Stimulated activated CD4-positive, alpha-beta T cell treated with anti-CD3 and anti-CD28 coated beads, TNF-alpha, amount 100 ng/mL, for 1 hour (primary cell): ENCODE measurements at places on chromosomes 12 and 14.

- DNase-seq: no peak
These were observed 34.8 kb downstream of the DLK1 start for GRCh38 chr14:100761481-100761880.

GRCh38 chr14:59754256-59754655, 116.3 kb downstream of the RTN1 start:
- no peak for DNase-seq

GRCh38 chr14:34325493-34325892, 136.5 kb downstream of the SPTSSA start:
- DNase-seq: no peak

- no peak for DNase-seq
These were observed 120.7 kb downstream of the AACS start for GRCh38 chr12:125185740-125186470.

DNA sequence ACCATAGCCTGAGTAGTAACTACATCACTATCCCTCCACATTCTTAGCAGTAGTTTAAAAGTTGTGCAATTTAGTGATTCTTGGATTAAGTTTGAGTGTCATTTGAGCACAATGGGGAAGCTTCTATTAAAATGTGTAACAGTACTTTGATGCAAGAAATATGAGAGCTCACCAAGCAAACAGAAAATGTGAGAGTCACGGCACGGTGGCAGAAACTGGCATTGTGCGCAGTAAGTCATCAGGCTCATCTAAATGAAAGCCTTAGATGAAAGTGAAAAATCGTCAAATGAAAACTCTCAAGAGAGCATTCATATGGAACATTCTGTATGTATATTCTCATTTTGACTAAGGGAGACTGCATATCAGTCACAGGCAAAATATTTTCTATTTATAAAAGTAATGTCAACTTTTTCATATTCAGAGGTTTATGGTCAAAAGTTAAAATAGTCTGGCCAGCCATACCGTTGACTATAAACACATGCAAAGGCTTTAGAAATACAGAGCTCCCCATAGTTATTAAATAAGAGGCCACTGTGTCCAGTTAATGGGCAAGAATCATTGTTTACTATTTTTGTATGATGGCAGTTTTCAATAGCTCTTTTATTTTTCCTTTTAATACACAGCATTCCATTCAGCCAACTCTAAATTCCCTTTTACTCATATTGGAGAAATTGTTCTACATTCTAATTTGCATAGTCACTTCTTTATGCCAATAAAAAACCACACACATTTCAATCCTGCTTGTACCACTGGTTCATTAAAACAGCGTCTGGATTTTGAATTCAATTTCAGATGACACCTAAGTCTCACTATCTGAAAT, 167.9 kb downstream of the PRKD1 start:
- no peak for DNase-seq

GRCh38 chr12:66647034-66647691, 31.7 kb downstream of the GRIP1 start:
- DNase-seq: no peak

DNA sequence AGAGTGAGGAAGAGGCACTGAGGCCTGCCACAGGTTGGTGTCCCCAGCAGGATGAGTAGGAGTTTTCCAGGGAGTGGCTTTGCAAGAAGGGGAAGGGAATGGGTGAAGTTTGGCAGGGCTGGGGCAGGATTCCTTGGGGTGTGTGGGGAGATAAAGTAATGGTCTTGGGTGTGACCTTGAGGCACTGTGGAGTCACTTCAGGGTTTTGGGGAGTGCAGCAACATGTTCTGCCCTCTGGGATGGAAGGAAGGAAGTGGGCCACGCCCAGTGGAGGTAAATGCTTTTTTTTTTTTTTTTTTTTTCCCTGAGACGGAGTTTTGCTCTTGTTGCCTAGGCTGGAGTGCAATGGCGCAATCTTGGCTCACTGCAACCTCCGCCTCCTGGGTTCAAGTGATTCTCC, 108.9 kb downstream of the ADCK1 start:
- no peak for DNase-seq

GRCh38 chr12:32179011-32179395, 72.4 kb downstream of the BICD1 start:
- DNase-seq: no peak

- no peak for DNase-seq
These were observed 115.2 kb downstream of the PRICKLE1 start for GRCh38 chr12:42474391-42474790.

GRCh38 chr14:50774542-50775267, 56.3 kb downstream of the NIN start:
- no peak for DNase-seq

- no peak for DNase-seq
These were observed 40.2 kb upstream of the APPL2 start for GRCh38 chr12:105275997-105276733.

- no peak for DNase-seq
These were observed 700 bp downstream of the SLC35E3 start for GRCh38 chr12:68746572-68747180.

- DNase-seq: no peak
These were observed 26.7 kb upstream of the G2E3 start for GRCh38 chr14:30532264-30532663.

GRCh38 chr14:90732139-90732538, 84.1 kb downstream of the TTC7B start:
- DNase-seq: no peak

GRCh38 chr12:45615268-45615667, 114.2 kb upstream of the ARID2 start:
- no peak for DNase-seq

DNA sequence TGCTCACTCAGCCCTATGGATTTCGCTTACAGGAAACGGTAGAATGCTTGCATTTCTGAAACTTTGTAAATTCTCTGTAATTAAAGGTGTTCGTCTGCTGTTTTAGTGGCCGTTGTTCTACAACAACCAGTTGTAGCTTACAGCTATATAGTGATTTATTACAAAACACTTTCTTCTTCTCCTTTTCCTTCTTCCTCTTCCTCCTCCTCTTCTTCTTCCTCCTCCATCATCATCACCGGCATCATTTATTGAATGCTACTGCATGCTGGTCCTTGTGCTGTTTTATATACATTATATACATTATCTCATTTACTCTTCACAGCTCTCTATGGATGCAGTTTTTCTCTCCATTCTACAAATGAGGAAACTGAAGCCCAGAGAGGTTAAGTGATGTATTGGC, 6.4 kb downstream of the ETV6 start:
- no peak for DNase-seq

GRCh38 chr14:68270342-68270741, 450.8 kb downstream of the RAD51B start:
- no peak for DNase-seq

DNA sequence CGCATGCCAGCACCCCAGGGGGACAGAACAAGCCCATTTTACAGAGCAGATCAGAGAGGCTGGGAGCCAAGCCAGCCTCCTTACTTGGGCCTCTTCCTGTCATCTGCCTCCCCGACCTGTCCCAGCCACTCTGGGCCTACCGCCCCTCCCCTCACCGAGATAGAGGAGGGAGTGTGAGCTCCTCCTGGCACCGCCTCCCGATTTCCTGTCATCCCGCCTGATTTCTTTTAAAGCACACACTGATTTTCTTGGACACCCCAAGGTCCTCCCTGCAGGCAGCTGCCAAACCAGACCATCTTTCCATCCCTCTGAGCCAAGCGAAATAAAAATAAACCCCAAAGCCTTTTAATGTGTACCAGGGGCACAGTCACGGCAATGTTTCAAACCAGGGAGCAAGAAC, 108.4 kb downstream of the RFLNA start:
- DNase-seq: no peak

DNA sequence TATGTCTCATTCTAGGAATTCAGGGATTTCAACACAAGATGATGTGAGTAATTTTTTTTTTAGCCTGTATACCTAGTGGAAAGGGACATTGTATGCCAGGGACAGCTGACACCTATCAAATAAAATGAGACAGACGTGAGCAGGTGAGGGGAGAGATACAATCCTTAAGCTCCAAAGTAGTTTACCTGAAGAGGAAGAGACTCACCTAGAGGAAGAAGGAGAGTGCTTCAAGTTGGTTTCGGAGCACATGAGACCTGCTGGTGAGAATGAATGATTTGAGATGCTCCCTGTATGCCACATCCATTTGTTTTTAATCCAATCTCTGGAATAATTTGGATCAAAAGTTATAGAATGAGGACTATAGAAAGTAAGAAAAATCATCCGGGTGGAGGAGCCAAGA, 915.4 kb upstream of the FBXO33 start:
- DNase-seq: no peak
